ENCODE measurements at places on chromosomes 3 and 15. TPM values are rescaled to one million over a fixed set of nuclear protein-coding genes. Genes with fewer than 3 reads are reported as not detected.
A peak's percentile ranks its signal among the peaks of the same experiment; 100 is the strongest.

Gene SGO1
- 12.2 TPM for total RNA-seq

Gene ISLR2
- total RNA-seq, result not detected

Gene ATG3
- total RNA-seq, result 97.2 TPM

Gene SNTN
- not detected for total RNA-seq

Gene PAK6
- total RNA-seq, result 9.3 TPM

Gene C2CD4B
- total RNA-seq, result not detected

Gene GPX1
- 589 TPM for total RNA-seq

Gene TIMP4
- not detected for total RNA-seq

Gene SEMA3G
- total RNA-seq, result not detected

Gene PRICKLE2
- total RNA-seq, result 9.6 TPM

Gene CACNA2D3
- 1.5 TPM for total RNA-seq

Gene LTK
- total RNA-seq, result 0.17 TPM

DNA sequence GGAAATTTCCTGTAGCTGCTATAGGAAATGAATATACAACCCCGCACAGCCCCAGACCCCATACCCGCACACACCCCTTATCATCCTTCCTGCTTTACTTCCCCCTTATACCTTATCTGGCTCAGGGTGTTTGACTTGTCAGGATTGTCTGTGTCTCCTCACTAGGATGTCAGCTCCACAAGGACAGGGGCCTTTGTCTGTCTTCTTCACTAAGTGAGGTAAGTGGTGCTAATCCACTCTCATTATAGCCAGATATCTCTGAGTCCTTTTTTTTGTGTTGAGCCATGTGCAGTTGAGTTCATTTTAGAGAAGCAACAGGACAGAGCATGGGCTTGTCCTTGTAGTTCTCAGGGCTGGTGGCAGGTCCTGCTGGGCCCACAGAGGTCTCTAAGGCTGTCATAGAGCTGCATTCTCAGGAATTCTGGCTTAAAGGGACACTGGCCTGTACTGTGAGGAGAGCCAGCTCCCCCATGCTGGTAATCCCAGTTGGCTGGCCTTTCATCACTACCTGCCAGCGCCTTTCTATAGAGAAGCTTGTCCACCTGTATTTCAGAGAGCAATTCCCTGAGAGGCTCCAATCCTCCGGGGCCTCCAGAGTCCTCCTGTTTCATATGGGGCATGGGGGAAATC, 9.0 kb downstream of the KY start:
- H3K4me1 ChIP-seq, result no peaks in the 10 kb centered on the region
- H3K4me3 ChIP-seq, result no peak overlapping the region
- no peaks in the 10 kb centered on the region for H3K27me3 ChIP-seq
- no peaks in the 10 kb centered on the region for H3K36me3 ChIP-seq

DNA sequence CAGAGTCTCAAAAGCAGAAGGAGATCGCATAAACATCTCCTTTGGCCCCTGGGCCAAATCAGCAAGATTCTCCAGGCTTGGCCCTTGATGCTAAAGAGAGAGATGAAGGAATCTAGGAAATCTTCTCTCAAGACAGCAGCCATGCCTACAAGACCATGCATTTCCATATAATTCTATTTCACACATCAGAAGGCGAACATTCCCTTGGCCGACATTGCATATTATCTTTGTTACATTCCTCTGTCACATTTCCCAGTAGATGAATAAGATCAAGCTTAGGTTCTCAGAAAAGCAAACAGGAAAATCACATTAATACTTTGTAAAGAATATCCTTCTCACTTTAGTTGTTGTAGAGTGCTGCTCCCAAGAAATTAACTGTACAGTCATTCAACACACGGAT, 21.3 kb downstream of the GASK1A start:
- no peak overlapping the region for H3K27ac ChIP-seq
- H3K36me3 ChIP-seq, result no peaks in the 10 kb centered on the region
- no peak for DNase-seq

- peak; percentile 27 for DNase-seq
- no peak overlapping the region for H3K27ac ChIP-seq
- H3K4me3 ChIP-seq, result no peak overlapping the region
- peaks cover 5% of the 10 kb centered on the region for H3K4me1 ChIP-seq
- peaks cover 6% of the 10 kb centered on the region for H3K36me3 ChIP-seq
These were observed 669.9 kb downstream of the OTOL1 start for GRCh38 chr3:162166543-162166942.

- H3K4me3 ChIP-seq, result no peak overlapping the region
- no peak overlapping the region for H3K27ac ChIP-seq
These were observed 18.0 kb downstream of the TNIK start for GRCh38 chr3:171442184-171442583.

DNA sequence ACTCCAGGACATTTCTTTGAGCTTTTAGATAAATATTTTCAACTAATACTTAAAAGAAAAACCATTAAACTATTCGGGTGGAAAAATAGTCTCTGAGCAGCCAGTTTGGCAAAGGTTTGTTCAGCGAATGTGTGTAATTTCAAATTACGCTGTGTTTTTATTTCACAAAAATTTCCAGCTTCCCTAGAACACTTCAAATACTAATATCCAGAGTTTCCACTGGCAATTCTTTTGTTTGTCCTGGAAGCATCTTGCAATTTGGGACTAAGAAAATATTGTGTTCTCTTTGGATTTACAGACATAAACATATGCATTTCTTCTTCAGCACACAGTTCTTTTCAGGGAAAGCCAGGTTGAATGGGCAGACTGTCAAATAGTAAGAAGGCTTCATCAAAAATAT, 61.9 kb downstream of the MDFIC2 start:
- no peak overlapping the region for H3K27ac ChIP-seq
- DNase-seq, result no peak
- H3K4me1 ChIP-seq, result no peaks in the 10 kb centered on the region

DNA sequence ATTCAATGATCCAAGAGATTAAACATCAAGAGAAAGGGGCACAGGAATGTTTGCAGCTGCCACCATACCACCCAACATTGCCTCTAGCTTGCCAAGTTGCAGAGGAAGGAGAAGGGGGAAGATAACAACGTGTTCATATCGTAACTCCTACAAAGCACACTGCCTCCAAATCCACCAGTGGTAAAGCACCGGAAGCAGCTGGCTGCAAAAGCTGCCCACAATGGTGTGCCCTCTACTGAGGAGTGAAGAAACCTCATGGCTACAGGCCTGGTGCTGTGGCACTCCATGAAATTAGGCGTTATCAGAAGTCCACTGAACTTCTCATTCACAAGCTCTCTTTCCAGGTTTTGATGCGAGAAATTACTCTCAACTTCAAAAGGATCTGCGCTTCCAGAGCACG, 263.9 kb upstream of the STT3B start:
- no peak for DNase-seq
- no peaks in the 10 kb centered on the region for H3K4me1 ChIP-seq
- no peak overlapping the region for H3K4me3 ChIP-seq
- no peaks in the 10 kb centered on the region for H3K36me3 ChIP-seq
- H3K27ac ChIP-seq, result no peak overlapping the region

DNA sequence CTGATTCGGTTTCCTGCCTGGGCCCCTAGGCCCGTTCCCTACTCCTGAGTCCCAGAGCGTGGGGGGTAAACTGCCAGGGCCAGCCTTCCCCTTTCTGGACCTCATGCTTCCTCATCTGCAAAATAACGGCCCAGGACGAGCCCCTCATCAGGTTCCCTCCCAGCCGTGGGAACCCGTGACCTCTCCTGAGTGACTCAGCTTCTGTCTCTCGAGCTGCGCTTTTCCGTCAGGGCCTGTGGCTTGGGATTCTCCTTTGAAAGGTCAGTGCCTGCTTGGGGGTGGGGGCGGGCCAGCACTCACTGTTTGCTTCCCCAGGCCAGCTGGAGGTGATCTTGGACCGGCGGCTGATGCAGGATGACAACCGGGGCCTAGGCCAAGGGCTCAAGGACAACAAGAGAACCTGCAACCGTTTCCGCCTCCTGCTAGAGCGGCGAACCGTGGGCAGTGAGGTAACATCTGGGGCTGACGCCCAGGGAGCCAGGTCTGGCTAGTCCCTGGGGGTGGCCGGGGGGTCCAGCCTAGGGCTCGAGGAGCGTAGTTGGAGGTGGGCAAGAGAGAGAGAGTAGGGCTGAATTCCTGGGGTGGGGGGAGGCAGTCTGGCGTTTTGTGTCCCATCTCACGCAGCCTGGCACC, 12.8 kb downstream of the MAN2A2 start:
- peaks cover 39% of the 10 kb centered on the region for H3K36me3 ChIP-seq
- H3K4me3 ChIP-seq, result no peak overlapping the region
- no peaks in the 10 kb centered on the region for H3K27me3 ChIP-seq
- H3K27ac ChIP-seq, result no peak overlapping the region
- no peak for DNase-seq

DNA sequence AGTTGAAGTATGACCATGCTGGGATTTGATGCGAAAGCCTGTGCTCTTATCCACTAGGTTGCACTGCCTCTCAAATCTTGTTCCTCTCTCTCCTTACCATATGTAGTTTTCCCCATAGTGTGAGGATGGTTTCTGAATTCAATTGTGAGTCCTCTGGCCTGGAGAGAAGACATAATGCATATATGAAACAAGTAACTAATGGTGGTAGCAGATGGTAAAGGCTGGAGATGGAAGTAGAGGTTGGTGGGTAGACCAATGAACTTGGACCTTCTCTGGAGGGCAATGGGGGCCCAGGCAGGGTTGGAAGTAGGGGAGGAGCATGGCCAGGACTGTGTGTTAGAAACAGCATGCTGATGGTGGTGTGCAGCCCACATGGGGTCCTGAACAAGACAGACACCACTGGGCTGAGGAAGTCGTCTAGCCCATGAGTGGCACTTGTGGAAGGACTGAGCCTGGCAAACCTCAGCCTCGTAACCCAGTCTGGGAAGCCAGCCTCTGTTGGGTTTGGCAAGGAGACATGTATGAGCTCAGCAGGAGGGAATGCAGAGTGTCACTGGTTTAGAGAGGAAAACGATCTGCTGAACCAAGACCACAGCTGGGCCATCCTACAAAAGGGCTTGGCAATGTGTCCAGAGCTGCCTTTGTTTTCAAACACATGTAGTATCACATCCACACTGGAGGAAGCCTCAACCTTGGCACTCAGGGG, 18.5 kb upstream of the LMCD1 start:
- no peak overlapping the region for H3K4me3 ChIP-seq
- H3K4me1 ChIP-seq, result peaks cover 21% of the 10 kb centered on the region
- H3K27me3 ChIP-seq, result no peaks in the 10 kb centered on the region
- no peak overlapping the region for H3K27ac ChIP-seq

GRCh38 chr3:50133283-50133615, 21.9 kb upstream of the SEMA3F start:
- no peaks in the 10 kb centered on the region for H3K36me3 ChIP-seq
- no peaks in the 10 kb centered on the region for H3K27me3 ChIP-seq
- H3K4me3 ChIP-seq, result no peak overlapping the region
- no peaks in the 10 kb centered on the region for H3K4me1 ChIP-seq
- no peak overlapping the region for H3K27ac ChIP-seq
- DNase-seq, result no peak

DNA sequence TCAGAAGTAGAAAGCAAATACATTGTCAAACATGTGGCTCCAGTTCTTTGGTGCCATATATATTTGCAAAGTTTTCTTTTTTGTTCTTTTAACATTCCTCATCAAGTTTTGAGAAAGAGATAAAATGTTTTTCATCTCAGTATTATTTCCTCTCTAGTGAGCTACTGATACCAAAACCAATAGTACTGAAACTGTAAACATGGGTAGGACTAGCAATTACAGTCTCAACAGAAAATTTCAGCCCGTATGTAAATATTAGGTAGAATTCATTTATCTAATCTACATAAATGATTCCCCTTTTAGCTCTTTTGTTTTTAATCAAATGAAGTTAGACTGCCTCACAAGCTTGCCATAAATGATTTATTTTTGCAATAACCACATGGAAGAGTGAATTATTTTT, 21.4 kb downstream of the SECISBP2L start:
- H3K27me3 ChIP-seq, result no peaks in the 10 kb centered on the region
- no peak overlapping the region for H3K4me3 ChIP-seq
- peaks cover 51% of the 10 kb centered on the region for H3K36me3 ChIP-seq
- H3K4me1 ChIP-seq, result no peaks in the 10 kb centered on the region

- no peaks in the 10 kb centered on the region for H3K27me3 ChIP-seq
- H3K4me1 ChIP-seq, result peaks cover 17% of the 10 kb centered on the region
- H3K36me3 ChIP-seq, result peaks cover 17% of the 10 kb centered on the region
These were observed 66.8 kb upstream of the HACD2 start for GRCh38 chr3:123651449-123652341.

- peaks cover 4% of the 10 kb centered on the region for H3K4me1 ChIP-seq
- H3K27me3 ChIP-seq, result no peaks in the 10 kb centered on the region
These were observed 54.6 kb downstream of the STRIT1 start for GRCh38 chr3:155238845-155239244.

DNA sequence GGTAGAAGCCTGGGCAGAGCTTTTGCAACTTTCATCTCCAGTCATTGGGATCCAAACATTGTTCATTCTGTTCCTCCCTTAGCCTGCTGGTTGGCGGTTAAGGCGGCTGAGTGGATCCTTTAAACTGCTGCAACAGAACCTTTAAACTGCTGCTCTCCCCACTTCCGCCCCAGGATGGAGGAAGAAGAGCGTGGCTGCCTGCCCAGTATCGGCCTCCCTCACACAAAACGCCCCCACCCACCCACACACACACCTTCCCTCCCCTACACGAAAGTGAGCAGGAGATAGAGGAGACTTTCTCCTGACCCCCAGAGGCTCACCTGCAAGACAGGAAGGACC, 460 bp upstream of the ZMAT3 start:
- H3K4me3 ChIP-seq, result peak overlapping the region; percentile 93
- H3K27ac ChIP-seq, result peak overlapping the region; percentile 90
- DNase-seq, result peak; percentile 34
- no peaks in the 10 kb centered on the region for H3K27me3 ChIP-seq
- H3K4me1 ChIP-seq, result peaks cover 19% of the 10 kb centered on the region

GRCh38 chr3:4245671-4246070, 57.5 kb upstream of the SETMAR start:
- no peak overlapping the region for H3K4me3 ChIP-seq
- no peaks in the 10 kb centered on the region for H3K27me3 ChIP-seq
- H3K27ac ChIP-seq, result no peak overlapping the region
- H3K36me3 ChIP-seq, result no peaks in the 10 kb centered on the region

DNA sequence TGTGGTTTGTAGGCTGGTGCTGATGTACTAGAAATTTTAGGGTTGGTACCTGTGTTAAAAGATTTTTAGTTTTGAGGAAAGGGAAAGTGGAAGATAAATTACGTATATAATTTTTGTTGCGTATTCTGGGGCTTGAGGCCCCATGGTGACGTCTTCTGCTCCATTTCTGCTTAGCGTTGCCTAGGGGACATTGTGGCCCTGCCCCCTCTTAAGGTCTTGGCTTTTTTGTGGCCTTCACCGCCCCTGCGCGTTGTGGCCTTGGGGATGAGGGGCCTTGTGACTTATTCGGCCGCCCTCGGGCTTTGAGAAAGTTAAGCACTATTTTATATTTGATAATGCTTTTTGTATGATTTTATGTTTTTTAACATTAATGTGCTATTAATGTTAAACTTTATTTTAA, 182.0 kb downstream of the KLF13 start:
- peaks cover 12% of the 10 kb centered on the region for H3K27me3 ChIP-seq
- H3K27ac ChIP-seq, result no peak overlapping the region
- no peak for DNase-seq
- H3K36me3 ChIP-seq, result no peaks in the 10 kb centered on the region
- H3K4me1 ChIP-seq, result peaks cover 6% of the 10 kb centered on the region
- no peak overlapping the region for H3K4me3 ChIP-seq

- no peaks in the 10 kb centered on the region for H3K4me1 ChIP-seq
- H3K4me3 ChIP-seq, result no peak overlapping the region
- H3K27me3 ChIP-seq, result no peaks in the 10 kb centered on the region
- DNase-seq, result no peak
These were observed 12.6 kb downstream of the RFTN1 start for GRCh38 chr3:16500911-16501310.

- peaks cover 77% of the 10 kb centered on the region for H3K27me3 ChIP-seq
- no peaks in the 10 kb centered on the region for H3K4me1 ChIP-seq
- no peak overlapping the region for H3K27ac ChIP-seq
- no peak overlapping the region for H3K4me3 ChIP-seq
These were observed 211.7 kb downstream of the ZPLD1 start for GRCh38 chr3:102646557-102646956.

- no peaks in the 10 kb centered on the region for H3K27me3 ChIP-seq
- peaks cover 13% of the 10 kb centered on the region for H3K4me1 ChIP-seq
- no peak overlapping the region for H3K4me3 ChIP-seq
These were observed 4.1 kb upstream of the THSD4 start for GRCh38 chr15:71111181-71111565.

Data from MCF 10A (cell line).